ENCODE measurements at places on chromosomes 4 and X.

DNA sequence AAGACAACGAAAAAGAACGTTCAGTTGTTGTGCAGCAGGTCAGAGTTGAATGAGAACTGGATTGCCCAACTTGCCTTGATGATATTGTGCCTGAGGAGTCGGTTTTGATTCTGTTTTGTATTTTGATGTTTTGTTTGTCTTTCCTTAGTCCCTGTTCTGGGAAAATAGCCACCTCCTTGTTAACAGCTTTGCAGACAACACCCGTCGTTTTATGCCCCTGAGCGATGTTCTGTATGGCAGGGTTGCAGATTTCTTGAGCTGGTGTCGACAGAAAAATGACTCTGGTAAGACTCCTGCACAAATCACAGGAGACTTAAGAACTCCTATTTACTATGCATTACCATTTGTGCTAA, 4.5 kb downstream of the BST1 start:
- no peak for DNase-seq

DNA sequence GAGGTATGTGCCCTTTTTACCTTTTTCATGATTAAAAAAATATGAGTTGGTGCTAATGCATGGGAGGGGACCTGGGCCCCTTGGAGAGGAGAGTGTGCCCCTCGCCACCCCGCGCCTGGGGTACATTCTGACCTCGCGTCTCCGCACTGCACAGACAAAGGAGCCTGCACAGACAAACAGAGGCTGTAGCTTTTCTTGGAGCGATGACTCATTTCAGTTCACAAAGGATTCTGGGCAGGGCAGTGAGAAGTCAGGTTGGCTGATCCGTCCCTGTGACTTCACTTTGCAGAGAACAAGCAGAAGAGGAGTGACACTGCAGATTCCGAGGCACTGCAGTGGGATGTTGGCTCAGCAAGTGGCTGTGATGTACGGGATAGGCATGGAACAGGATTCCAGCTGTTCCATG, 82.9 kb downstream of the STOX2 start:
- DNase-seq = no peak

DNA sequence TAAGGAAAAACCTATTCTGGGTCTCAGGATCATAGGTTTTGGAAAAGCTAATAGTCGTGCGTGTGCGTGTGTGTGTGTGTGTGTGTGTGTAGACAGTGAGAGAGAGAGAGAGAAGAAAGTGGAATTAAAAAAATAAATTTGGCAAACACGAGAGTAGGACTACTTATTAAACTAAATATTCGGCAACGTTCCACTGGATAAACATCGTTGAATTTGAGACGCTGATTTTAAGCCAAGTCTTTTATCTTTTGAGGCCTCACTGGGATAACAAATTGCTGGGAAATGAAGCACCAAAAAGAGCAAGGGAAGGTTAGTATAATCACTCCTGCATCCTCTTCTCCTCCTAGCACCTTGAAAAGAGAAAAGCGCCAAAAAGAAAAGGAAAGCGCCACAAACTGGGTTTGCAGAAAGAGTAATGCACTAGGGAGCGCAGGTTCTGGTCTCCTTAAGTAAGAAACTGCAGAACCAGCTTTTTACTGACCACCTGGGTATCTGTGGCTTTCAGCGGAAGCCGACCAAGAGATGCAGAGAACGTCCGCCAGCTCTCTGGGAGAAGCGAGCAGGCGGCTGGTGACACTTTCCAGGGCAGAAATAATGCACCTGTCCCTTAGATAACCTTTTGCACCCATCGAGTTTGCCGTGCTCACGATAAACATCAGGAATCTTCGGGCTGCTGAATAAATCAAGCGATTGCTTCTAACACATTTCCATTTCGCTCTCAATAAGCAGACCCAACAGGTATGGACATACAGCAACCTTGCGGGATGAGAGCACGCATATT, 3.4 kb downstream of the ATOH1 start:
- no peak for DNase-seq

GRCh38 chrX:6226596-6227452, 1.8 kb downstream of the NLGN4X start:
- no peak for DNase-seq

- DNase-seq = no peak
Measured at GRCh38 chr4:161320377-161320776, 843.4 kb downstream of the FSTL5 start.

Measured in CD4-positive, alpha-beta T cell treated with Interleukin-4 for 4 hours (primary cell).